Natural killer cell (primary cell): ENCODE measurements at places on chromosomes 16 and 17. TPM values are rescaled to one million over a fixed set of nuclear protein-coding genes. Genes with fewer than 3 reads are reported as not detected.

The OTOA gene
- total RNA-seq = not detected

The ACBD4 gene
- total RNA-seq = 12.0 TPM

The PLCD3 gene
- 2.9 TPM for total RNA-seq

The NPIPA8 gene
- not detected for total RNA-seq

The TEDC2 gene
- 0.55 TPM for total RNA-seq

The MAP3K14 gene
- 31.6 TPM for total RNA-seq

The HASPIN gene
- 0.70 TPM for total RNA-seq

The MFAP4 gene
- not detected for total RNA-seq

The C1QTNF8 gene
- total RNA-seq = not detected

The HS3ST4 gene
- total RNA-seq = not detected

The SLC7A6 gene
- total RNA-seq = 84.9 TPM

The SLC35G6 gene
- total RNA-seq = not detected

The FGF11 gene
- total RNA-seq = 4.2 TPM

The NECAB2 gene
- total RNA-seq = not detected

The ABCA8 gene
- not detected for total RNA-seq

The DLX4 gene
- total RNA-seq = 1.1 TPM

The RNF157 gene
- total RNA-seq = 9.1 TPM

The ABCC11 gene
- 0.30 TPM for total RNA-seq
